ENCODE measurements at places on chromosomes 3 and 15. TPM values are rescaled to one million over a fixed set of nuclear protein-coding genes. Genes with fewer than 3 reads are reported as not detected.
A peak's percentile ranks its signal among the peaks of the same experiment; 100 is the strongest.

DNA sequence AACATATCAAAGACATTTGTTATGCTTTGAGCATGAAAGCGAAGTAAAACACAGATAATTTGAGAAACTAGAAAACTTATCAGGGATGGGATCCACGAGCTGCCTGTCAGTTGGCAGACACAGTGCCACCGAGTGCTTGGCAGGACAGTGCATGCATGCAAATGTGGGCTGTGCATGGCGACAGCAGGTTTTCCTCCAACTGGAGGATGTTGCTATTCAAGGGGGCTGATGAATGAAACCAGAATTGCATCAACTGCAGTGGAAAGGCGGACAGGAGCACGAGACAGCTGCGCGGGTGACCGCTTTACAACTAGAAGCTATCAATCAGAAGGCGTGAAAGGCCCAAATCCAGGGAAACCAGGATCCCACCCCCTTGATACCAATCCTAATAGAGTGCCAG, 244.3 kb downstream of the NR2F2 start:
- H3K4me3 ChIP-seq = no peak overlapping the region
- DNase-seq = no peak
- H3K4me1 ChIP-seq = no peaks in the 10 kb centered on the region
- H3K27ac ChIP-seq = no peak overlapping the region
- H3K36me3 ChIP-seq = no peaks in the 10 kb centered on the region
- H3K27me3 ChIP-seq = no peaks in the 10 kb centered on the region

DNA sequence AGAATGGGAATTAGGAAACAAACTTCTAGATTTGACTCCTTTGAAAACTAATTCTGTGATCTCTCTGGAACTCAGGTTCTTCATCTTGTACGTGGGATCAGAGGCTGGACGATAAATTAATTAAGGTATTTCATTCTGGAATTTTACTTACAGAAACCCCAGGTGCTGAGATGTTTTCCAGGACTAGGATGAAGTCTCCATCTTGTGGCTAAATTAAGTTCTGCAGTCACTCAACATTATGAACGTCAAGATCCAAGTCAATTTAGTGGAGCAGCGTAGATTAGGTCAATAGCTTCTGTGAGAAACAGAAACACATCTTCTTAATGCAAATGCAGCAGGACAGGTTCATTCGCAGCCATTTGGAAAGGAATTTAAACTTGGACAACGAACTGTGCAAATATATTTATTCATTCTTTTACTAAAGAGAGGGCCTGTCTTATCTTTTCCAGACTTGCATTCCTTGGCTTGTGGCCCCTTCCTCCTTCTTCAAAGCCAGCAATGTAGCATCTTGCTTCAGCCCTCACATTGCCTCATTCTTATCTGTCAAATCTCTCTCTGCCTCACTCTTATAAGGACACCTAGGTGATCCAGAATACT, 26.7 kb upstream of the TMC3 start:
- no peak overlapping the region for H3K4me3 ChIP-seq
- H3K27ac ChIP-seq = no peak overlapping the region
- H3K36me3 ChIP-seq = no peaks in the 10 kb centered on the region
- no peaks in the 10 kb centered on the region for H3K4me1 ChIP-seq

GRCh38 chr3:141402476-141403171, 34.3 kb downstream of the ZBTB38 start:
- H3K36me3 ChIP-seq = no peaks in the 10 kb centered on the region
- H3K4me1 ChIP-seq = peaks cover 76% of the 10 kb centered on the region
- DNase-seq = no peak
- H3K27ac ChIP-seq = peak overlapping the region; percentile 98

Gene OR5K4
- not detected for total RNA-seq

Gene CLRN1
- total RNA-seq = not detected

Gene FBXL2
- 5.9 TPM for total RNA-seq

GRCh38 chr3:182962166-182962565, 18.2 kb downstream of the DCUN1D1 start:
- H3K4me1 ChIP-seq = peaks cover 7% of the 10 kb centered on the region
- peaks cover 10% of the 10 kb centered on the region for H3K36me3 ChIP-seq
- H3K4me3 ChIP-seq = no peak overlapping the region
- no peak overlapping the region for H3K27ac ChIP-seq
- H3K27me3 ChIP-seq = no peaks in the 10 kb centered on the region

DNA sequence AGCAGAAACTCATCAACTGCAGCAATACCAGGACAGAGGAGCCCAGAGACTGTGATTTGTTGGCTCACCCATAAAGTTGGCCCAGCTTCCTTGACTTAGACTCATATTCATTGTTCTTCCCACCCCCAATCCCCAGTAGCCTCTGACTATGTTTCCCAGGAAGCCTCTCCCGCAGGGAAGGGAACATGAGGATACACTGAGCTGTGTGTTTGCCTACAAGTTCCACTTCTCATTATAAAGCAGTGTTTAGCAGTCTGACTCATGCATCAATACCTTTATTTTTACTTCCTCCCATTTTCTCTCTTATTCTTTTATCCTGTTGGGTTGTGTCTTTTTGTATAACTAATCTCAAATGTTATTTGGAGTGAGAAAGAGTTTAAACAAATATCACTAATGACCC, 111.6 kb upstream of the PHLDB2 start:
- no peak for DNase-seq
- no peak overlapping the region for H3K27ac ChIP-seq
- H3K27me3 ChIP-seq = no peaks in the 10 kb centered on the region

GRCh38 chr3:127307112-127307835, 19.4 kb upstream of the PRR20G start:
- no peaks in the 10 kb centered on the region for H3K36me3 ChIP-seq
- no peak overlapping the region for H3K27ac ChIP-seq
- no peak overlapping the region for H3K4me3 ChIP-seq

- DNase-seq = no peak
- H3K27me3 ChIP-seq = no peaks in the 10 kb centered on the region
- no peak overlapping the region for H3K27ac ChIP-seq
Measured at GRCh38 chr15:49521802-49522201, 98.8 kb downstream of the FGF7 start.

Gene TM4SF4
- not detected for total RNA-seq

DNA sequence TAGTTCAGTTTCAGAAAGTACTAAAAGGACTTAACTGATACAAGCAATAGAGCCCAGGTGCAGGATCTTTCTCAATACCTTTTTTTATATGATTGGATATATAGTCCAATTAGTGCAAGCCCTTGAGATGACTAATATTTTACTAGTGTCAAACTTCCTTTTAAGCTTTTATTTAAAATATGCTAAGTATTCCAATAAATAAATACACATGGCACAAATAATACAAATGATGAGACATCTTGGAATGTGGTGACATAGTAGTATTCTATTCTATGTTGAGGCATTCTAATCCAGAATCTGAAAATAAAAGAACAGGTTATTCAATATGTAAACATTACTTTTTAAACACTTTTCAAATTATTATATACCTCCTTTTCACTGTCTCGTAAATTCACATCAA, 670.0 kb downstream of the SI start:
- H3K27ac ChIP-seq = no peak overlapping the region
- DNase-seq = no peak
- no peaks in the 10 kb centered on the region for H3K36me3 ChIP-seq
- H3K27me3 ChIP-seq = no peaks in the 10 kb centered on the region
- H3K4me1 ChIP-seq = no peaks in the 10 kb centered on the region

DNA sequence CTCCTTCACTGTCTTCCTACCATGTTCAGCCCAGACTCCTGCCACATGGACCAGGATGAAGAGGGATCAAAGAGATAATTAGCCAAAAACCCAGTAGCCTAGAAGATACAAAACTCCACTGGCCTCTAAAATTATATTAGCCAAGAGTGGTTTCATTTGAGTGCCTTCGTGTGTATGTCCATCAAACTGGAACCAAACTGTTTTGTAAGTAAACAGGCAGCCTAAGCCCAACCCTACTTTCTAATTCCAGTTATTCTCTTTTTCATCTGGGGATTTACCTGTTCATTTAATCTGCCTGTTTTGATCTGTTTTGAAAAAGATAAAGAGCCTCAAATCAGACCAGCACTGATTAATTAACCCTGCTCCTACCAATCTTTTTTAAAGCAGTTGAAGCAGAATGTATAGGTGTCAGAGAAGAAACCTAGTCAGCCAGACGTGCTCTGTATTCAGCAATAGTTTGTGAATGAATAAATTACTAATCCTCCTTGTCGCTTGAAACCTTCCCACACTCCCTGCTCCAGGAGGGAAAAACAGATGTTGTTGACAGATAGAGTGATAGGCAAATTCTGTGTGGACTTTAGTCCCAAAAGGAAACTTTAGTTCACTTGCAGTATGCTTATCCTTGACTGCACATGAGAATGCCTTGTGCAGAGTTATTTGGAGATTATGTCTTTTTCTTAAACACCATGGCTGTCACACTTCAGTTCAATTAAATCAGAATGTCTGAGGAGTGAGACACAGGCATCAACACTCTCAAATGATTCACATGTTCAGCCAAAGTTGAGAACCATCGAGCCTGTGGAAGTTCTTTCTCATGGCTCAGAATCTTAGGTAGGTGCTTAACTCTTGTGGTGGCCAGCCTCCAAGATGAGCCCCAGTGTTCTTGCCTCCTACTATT, 55.5 kb upstream of the ZBED2 start:
- H3K4me3 ChIP-seq = no peak overlapping the region
- no peaks in the 10 kb centered on the region for H3K36me3 ChIP-seq
- no peaks in the 10 kb centered on the region for H3K4me1 ChIP-seq
- H3K27ac ChIP-seq = no peak overlapping the region
- DNase-seq = no peak

DNA sequence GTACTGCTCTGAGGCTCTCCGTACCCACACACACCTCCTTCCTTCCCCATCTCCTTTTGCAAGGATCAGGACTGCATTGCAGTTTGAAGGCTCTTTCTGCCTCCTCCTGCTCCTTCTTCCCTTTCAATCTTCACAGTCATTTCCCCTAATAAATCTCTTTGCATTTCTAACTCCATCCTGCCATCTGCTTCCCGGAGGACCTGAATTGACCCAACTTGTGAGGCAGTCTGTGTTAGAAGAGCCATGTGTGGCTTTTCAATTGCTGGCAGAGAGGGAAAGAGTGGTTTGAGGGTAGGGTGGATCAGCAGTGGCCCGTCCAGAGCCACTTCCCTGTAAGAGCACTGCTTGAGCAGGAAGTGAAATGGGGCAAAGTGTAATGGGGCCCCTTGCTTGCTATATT, 35.8 kb downstream of the ANAPC13 start:
- no peak overlapping the region for H3K4me3 ChIP-seq
- H3K27me3 ChIP-seq = no peaks in the 10 kb centered on the region
- H3K36me3 ChIP-seq = no peaks in the 10 kb centered on the region
- H3K4me1 ChIP-seq = peaks cover 10% of the 10 kb centered on the region

- no peak for DNase-seq
- no peaks in the 10 kb centered on the region for H3K36me3 ChIP-seq
- H3K27ac ChIP-seq = no peak overlapping the region
- no peaks in the 10 kb centered on the region for H3K4me1 ChIP-seq
Measured at GRCh38 chr3:50652709-50653108, 22.0 kb upstream of the DOCK3 start.

GRCh38 chr3:55765398-55765797, 278.3 kb upstream of the WNT5A start:
- no peaks in the 10 kb centered on the region for H3K27me3 ChIP-seq
- DNase-seq = no peak
- no peak overlapping the region for H3K4me3 ChIP-seq
- H3K36me3 ChIP-seq = no peaks in the 10 kb centered on the region
- no peaks in the 10 kb centered on the region for H3K4me1 ChIP-seq

DNA sequence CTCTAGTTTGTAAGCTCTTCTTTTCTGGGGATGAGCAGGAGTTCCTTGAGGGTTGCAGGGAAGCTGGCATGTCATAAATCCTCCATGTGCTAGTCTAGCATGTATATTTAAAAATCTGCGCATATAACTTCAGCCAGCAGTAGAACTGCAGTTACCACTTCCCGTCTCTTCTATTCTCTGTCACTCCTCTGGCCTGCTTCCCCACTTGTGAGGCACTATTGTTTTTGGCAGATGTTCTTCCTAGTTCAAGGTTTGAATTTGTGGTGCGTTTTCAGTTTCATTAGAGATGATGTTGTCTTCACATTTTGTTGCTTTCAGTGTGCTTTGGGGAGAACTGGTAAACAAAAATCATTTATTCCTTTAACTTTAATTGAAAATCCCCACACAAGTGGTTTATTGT, 169.1 kb upstream of the ZPLD1 start:
- no peaks in the 10 kb centered on the region for H3K27me3 ChIP-seq
- H3K27ac ChIP-seq = no peak overlapping the region
- no peak overlapping the region for H3K4me3 ChIP-seq
- no peaks in the 10 kb centered on the region for H3K36me3 ChIP-seq
- H3K4me1 ChIP-seq = no peaks in the 10 kb centered on the region
- DNase-seq = no peak

DNA sequence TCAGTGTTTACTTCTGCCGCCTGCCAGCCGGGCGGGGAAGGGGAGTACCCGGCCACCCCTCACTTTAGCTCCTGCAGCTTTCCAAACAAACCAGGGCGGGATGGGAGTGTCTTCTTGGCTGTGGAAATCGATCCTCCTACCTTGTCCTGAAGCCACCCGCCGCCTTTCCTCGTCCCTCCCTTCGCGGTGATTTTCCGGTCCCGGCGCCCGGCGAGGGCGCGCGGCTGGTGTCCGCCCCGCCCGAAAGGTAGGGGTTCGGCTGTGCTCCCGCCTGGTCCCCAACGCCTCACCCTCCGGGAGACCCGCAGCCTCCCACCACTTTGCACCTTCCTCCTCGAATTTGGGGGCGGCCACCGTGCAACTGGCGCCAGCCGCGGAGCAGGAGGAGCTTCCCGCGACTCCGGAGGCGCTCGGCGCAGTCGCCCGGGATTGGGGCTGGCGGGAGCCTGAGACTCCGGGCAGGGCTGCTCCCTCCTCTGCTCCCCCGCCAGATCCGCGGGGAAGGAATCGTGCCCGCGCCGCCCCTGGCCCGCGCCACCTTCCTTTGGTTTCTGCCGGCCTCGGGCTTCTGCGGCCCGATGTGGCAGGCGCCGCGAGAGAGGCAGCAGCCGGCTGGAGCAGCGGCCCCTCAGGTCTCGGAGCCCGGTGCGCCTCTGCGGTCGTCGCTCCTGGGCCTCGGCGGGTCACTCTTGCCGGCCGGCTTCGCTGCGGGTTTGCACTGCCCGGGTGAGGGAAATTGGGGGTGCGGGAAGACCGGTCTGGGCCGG, 30.7 kb upstream of the ST3GAL6 start:
- no peaks in the 10 kb centered on the region for H3K36me3 ChIP-seq
- H3K4me1 ChIP-seq = peaks cover 6% of the 10 kb centered on the region
- no peak for DNase-seq
- peak overlapping the region; percentile 77 for H3K4me3 ChIP-seq
- peak overlapping the region; percentile 76 for H3K27ac ChIP-seq

Gene CKMT1A
- total RNA-seq = 37.6 TPM

Gene ZNF385D
- 13.5 TPM for total RNA-seq

- H3K4me1 ChIP-seq = peaks cover 20% of the 10 kb centered on the region
- peak overlapping the region; percentile 36 for H3K27ac ChIP-seq
- H3K36me3 ChIP-seq = no peaks in the 10 kb centered on the region
- no peaks in the 10 kb centered on the region for H3K27me3 ChIP-seq
- H3K4me3 ChIP-seq = no peak overlapping the region
Measured at GRCh38 chr15:60414016-60414682, 16.4 kb upstream of the ANXA2 start.
